T-cell (primary cell): ENCODE measurements at places on chromosomes 13 and 19.

DNA sequence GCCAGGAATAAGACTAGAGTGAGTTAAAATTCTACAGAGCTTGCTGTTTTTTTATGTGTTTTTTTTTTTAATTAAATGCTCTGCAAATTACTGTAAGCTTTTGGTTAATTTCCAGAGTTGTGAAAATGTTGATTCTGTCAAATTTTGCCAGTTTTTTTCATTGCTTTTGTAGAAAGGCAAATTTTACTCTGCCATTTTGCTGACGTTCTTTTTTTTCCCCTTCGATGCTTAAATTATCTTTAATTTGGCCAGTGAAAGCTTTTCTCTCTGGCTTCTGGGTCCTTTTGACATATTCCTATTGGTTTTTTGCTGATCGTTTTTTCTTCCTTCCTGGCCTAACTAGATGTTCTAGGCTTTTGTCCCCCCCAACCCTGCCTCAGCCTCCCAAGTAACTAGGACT, 23.8 kb upstream of the EVI5L start:
- DNase-seq = no peak

DNA sequence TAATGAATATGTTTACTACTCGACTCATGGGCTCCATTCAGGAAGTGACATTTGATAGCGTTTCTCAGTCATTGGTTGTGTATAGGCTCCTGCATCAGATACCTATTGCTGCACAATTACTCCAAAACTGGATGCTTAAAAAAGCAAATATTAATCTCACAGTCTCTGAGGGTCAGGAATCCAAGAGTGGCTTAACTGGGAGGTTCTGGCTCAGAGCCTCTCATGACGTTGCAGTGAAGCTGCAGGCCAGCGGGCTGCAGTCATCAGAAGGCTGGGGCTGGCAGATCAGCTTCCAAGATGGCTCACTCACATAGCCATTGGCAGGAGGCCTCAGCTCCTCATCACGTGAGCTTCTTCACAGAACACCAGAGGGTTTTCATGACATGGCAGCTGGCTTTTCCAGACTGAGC, 525.1 kb upstream of the NBEA start:
- DNase-seq = no peak

- DNase-seq = no peak
Measured at GRCh38 chr13:113114511-113115362, 7.9 kb upstream of the F10 start.

- no peak for DNase-seq
Measured at GRCh38 chr13:97134364-97135095, 87.6 kb upstream of the MBNL2 start.

DNA sequence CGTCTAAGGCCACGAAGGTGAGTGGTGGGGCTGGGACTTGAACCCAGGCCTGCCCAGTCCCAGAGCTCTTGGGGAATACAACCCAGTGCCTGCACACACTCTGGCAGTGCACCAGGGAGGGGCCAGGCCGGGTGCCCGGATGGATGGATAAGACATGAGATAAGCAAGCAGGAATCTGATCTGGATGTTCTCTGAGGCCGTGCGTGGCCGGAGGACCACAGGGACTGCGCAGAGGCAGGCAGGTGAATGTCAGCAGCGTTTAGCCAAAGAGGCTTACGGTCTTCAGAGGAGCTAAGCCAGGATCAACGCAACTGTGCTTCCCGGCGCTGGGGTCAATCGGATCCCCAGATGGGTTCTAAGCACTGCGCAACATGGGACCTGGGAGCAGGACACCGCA, 1.5 kb downstream of the ZNF787 start:
- DNase-seq = no peak

DNA sequence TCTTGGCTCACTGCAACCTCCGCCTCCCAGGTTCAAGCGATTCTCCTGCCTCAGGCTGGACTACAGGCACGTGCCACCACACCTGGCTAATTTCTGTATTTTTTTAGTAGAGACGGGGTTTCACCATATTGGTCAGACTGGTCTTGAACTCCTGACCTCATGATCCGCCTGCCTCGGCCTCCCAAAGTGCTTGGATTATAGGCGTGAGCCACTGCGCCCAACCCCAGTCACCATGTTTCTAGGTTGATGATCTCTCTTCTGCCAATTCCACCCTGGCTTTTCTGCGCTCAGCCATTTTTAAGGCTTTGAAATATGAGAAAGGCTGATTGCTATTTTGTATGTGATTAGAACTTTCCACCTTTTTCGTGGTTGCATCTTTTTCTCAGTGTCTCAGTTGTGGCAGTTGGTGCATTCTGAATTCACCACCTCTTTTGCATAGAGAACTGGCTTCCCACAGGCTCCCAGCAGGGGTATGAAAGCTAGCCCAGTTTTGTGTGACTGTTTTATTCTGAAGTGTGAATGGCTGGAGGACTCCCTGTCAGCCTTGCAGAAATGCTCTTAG, 15.5 kb downstream of the CEACAM1 start:
- no peak for DNase-seq

- DNase-seq = no peak
Measured at GRCh38 chr13:30329009-30329585, 21.7 kb upstream of the KATNAL1 start.

DNA sequence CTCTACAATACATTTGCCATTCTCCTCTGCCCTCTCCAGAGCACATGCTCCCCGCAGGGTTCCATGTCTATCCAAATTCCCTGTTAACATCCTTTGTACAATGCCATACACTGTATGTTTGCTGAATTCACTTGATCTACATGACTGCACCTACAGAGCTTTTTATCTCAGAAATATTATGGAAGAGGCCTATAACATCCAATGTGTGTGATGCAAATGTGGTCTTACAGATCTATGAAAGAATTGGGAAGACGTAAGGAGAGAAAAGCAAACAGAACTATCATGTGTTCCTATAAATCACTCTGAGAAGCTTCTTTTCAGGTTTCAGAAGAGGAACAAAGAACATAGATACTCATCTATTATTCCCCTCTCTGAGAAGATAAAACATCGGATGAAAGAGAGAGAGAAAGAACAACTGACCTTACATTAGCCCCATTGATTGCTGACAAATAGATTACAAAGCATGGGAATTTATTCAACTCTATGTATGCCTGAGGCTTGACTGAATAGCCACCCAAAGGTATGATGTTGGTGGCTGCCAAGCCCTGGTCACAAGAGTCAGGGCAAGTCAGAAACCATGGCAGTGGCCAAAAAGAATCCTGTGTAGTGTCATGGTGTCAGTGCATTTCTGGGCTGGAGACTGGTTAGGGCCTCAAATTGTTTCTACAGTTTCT, 425.2 kb downstream of the FOXO1 start:
- DNase-seq = no peak

DNA sequence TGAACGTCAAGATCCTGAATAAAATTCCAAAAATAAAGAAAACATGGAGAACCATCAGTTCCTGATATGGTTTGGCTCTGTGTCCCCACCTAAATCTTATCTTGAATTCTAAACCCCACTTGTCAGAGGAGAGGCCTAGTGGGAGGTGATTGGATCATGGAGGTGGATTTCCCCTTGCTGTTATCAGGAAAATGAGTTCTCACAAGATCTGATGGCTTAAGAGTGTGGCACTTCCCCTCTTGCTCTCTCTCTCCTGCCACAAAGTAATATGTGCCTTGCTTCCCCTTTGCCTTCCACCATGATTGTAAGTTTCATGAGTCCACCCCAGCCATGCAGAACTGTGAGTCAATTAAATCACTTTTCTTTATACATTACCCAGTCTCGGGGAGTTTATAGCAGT, 827.4 kb downstream of the GPC5 start:
- no peak for DNase-seq

DNA sequence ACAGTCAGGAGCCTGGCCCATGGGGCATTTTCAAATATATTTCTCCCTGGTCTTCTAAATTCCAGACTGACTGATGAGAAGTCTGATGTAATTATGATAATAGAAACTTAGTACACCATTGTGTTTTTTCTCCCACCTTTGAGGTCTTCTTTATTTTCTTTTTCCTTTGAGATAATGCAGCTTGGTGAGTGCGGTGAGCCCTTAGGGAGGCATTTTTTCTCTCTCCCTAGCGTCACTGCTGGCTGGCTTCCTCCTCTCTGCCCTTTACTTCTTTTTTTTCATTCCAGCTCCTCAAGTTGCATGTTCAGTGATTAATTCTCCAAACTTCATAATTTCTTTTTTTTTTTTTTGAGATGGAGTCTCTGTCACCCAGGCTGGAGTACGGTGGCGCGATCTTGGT, 12.8 kb upstream of the CDC42EP5 start:
- DNase-seq = no peak

DNA sequence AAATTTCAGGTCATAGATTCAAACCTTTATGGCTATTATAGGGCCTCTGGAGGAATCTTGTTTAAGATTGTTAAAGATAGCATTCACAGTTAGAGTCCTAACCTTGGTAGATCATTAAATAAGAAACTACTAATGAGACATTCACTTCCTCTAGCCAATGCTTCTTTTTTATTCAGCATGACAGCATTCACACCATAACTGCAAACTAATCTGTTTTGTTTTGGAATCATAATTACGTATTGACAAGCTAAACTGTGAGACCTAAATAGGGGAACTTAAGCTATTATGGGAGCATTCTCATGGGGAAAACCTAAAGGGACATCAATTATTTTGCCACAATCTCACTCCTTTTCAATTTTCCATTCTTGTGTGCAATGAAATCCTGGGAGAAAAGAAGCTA, 653.8 kb downstream of the PCDH9 start:
- no peak for DNase-seq

DNA sequence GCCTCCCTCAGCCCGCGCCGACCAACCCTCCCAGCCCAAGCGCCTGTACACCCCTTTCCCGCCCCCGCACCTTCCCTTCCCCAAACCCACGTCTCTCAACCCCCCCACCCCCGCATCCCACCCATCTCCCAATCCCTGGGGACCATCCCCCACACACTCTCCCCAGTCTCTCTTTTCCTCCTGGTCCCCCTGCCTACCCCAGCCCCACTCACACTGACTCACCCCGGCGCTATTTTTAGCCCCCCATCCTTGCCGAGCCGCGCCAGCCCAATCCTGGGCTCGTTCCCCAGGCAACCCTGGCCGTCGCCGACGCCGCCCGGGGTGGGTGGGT, 11.7 kb downstream of the CIC start:
- DNase-seq = no peak

GRCh38 chr19:11767633-11768133, 883 bp downstream of the ZNF441 start:
- DNase-seq = peak; percentile 11

DNA sequence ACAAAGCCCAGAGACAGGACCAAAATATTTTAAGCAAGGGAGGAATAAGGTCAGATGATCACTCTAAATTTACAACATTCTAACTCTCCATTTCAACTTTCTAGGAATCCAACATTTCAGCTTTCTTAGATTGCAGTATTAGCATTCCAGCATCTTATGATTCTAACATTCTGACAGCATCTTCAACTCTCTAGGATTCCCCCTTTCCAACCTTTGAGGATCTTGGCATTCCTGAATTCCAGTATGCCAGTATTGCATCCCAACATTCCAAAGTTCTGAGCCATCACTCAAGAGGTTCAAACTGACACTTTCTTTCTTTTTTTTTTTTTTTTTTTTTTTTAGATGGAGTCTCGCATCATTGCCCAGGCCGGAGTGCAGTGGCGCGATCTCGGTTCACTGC, 13.8 kb downstream of the TGFB1 start:
- DNase-seq = no peak
